ENCODE measurements at places on chromosomes 2 and 18.

DNA sequence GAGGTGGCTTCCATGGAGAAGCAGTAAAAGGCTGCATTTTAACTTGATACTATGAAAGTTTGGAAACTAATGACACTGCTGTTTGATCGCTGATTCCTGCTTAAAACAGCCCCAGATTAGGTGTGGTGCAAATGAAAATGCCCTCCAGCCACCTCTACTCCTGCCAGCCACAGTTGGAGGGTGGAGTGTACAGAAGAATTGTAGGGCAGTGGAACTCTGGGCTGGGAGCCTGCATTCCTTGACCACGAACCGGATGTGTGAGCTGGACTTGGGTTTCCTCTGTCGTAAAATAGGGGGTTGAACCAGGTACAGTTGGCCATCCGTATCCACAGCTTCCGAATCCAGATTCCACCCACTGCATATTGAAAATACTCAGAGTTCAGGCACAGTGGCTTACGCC, 84.6 kb upstream of the RFX8 start:
- no peak for DNase-seq

- no peak for DNase-seq
Observed at GRCh38 chr2:17850151-17850550, 28.3 kb upstream of the KCNS3 start.

DNA sequence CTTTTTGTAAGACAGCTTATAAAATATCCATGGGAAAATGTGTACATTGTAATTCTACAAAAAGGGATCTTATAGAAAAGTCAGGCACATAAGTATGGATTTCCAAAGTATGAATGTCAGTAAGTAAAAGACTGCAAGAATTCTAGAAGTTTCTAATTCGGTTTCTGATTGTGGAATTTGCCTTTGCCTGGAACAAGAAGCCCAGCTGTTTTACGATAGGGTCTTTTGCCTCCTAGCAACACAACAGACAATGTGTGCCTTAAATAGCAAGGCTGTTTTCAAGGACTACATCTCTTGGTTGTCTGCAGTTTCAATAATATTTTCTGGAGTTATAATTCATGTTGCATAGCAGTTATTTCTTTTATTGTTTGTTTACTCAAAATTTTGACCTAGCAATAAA, 312.9 kb downstream of the MTX2 start:
- no peak for DNase-seq

DNA sequence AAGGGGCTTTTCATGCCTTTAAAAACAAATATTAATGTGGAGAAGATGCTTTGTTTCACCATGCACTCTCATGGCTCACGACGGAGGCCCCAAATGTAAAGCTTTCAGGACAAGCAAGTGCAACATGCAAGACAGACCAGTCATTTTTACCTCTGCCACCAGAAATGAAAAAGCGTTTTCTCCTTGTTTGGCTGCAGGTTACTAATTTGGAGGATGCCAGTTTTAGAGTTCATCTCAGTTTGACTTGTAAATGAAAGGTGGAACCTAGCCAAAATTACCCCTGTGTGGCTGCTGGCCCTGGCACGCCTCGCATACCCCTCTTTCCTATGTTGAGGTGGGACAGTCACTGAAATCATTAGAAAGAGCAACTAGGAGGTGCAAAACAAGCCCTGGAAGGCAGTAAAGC, 138.6 kb downstream of the BCL2 start:
- DNase-seq: no peak

DNA sequence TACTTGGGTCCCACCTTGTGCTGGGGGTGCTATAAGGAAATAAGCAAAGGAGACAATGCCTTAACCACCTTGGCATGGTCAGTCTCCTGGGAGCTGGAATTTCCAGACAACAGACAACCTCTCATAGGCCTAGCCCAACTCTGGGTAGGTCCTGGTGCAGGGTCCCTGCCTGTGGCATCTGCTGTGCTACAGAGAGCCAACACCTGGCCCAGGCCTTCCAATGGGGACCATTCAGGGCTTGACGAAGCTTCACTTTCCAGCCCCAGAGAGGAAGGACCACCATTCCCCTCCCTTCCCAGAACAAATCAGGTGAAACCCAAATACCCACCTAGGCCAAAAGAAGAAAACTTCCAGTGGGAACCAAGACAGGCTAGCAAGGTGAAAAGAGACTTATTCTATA, 82.8 kb downstream of the SMAD7 start:
- DNase-seq: no peak

DNA sequence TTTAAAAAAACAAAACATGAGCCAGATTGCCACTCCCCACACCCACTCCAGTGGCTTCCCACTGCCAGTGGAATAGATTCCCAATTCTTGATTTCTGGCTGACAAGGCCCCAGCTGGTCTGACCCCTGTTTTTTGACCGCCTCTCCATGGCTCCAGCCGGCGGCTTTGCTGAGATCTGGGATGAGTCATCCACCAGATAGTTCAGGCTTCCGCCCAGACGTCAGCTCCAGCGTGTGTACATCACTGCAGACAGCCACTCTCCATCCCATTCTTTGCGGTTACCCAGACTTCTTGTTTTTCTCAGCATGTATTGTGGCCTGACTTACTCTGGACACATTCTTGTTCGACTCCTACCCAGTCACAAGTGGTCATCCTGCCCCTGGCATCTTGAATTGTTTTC, 227.9 kb downstream of the GBX2 start:
- DNase-seq: no peak

GRCh38 chr2:174477759-174478158, 9.1 kb downstream of the GPR155 start:
- DNase-seq: no peak

GRCh38 chr2:152609154-152609553, 108.1 kb downstream of the PRPF40A start:
- no peak for DNase-seq

DNA sequence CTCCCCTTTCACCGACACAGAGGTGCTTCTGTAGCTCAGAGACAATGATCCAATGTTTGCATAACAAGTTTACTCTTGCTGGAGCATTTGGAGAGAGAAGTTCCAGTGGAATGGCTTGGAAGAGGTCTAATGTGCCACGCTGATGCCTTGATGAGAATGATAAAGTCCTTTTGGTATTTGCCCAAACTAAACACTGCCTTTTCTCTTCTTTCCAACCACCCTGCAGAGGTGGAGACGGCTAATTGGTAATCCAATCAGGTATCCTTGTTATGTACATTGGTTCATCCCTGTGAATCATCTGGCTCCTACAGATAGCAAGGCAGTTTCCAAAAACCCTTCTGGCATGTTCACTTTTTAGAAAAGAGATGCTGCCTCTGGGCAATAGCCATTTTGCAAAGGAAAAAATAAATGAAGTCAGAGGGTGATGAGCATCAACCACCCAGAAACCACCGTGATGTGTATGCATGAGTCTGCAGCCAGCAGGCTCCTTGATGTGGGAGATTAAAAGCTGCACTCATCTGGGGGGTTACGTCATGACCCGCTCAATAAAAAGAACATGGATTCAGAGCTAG, 40.6 kb downstream of the KIAA2012 start:
- no peak for DNase-seq

- DNase-seq: no peak
Observed at GRCh38 chr2:174833737-174834136, 69.5 kb upstream of the CHRNA1 start.

DNA sequence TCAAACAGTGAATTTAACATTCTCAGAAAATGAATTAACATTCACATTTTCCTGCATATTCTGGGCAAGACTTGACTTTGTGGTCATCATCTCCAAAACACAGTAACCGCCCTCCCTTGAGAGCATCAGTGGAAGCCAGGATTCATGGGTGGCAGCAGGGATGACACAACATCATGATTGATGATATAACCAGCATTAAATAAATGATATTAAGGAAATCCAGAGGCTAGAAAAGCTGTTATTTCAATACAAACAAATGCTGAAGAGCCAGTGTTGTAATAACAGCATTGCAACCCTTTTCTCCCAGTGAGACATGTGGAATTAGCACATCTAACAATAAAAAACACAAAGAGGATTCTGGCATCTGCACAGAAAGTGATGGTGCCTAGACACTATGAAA, 41.1 kb downstream of the CDC42EP3 start:
- no peak for DNase-seq

- DNase-seq: no peak
Observed at GRCh38 chr2:222303045-222303827, 4.4 kb upstream of the PAX3 start.

DNA sequence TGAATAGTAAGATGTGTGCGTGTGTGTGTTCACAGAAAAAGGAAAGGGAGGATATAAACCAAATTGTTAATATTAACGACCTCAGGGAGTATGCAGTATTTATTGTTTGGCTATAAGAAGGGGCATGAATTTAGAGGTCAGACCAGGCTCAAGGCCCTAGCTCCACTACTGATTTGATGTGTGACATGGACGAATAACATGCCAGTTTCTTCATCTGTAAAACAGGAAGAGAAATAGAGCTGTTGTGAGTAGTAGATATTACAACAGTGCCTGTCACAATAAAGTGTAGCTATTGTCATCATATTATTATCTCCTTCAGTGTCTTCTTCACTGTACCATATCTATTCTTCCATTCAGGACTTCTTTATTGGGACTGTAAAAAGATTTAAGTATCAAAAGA, 4.1 kb upstream of the MAT2A start:
- DNase-seq: no peak

DNA sequence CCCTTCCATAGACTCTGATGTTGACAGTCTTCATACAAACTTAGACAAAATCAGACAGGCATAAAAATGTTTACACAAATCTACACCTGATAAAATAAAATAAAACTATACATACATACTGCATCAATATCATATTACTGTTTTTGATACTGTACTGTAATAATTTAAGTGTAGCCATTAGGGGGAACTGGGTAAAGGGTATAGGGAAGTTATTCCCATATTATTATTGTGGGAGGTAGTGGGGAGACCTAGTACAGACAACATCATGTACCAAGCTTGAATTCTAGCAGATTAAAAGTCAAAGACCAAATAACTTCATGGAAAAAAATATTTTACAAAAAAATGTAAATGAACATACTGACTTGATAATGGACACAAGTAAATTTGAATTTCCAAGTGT, 43.3 kb downstream of the PUM2 start:
- no peak for DNase-seq

All from CD4-positive, alpha-beta T cell treated with Interleukin-17A for 1 hour (primary cell).